Endothelial cell (in vitro differentiated cells): ENCODE measurements at places on chromosomes 4 and X.

GRCh38 chrX:75596178-75596577 lies 73.3 kb upstream of the ZDHHC15 start:
- no peaks in the 10 kb centered on the region for H3K36me3 ChIP-seq
- no peak overlapping the region for H3K4me3 ChIP-seq
- no peak overlapping the region for H3K27ac ChIP-seq
- no peaks in the 10 kb centered on the region for H3K27me3 ChIP-seq
- no peak for DNase-seq

DNA sequence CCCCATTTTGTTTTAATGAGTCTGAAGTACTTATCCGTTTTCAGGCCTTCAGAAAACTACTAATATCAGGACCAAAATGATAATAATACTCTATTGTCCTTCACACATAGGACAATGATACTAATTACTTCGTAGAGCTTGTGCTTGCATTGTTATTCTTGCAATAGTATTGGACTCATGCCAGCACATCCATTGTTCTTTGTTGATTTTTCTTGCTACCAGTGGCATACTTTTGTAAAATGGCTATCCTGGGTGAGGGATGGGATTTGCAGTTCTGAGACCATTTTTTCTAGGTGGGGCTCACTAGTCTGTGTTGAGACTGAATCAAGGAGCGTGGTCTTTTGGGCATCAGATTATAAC lies 195.3 kb downstream of the MAML3 start:
- H3K27me3 ChIP-seq: peaks cover 2% of the 10 kb centered on the region
- DNase-seq: no peak
- no peak overlapping the region for H3K27ac ChIP-seq
- H3K4me3 ChIP-seq: no peak overlapping the region

- no peak overlapping the region for H3K27ac ChIP-seq
- H3K4me3 ChIP-seq: no peak overlapping the region
- no peak for DNase-seq
- no peaks in the 10 kb centered on the region for H3K36me3 ChIP-seq
Observed at GRCh38 chr4:48133669-48134068, 381 bp downstream of the TXK start.

DNA sequence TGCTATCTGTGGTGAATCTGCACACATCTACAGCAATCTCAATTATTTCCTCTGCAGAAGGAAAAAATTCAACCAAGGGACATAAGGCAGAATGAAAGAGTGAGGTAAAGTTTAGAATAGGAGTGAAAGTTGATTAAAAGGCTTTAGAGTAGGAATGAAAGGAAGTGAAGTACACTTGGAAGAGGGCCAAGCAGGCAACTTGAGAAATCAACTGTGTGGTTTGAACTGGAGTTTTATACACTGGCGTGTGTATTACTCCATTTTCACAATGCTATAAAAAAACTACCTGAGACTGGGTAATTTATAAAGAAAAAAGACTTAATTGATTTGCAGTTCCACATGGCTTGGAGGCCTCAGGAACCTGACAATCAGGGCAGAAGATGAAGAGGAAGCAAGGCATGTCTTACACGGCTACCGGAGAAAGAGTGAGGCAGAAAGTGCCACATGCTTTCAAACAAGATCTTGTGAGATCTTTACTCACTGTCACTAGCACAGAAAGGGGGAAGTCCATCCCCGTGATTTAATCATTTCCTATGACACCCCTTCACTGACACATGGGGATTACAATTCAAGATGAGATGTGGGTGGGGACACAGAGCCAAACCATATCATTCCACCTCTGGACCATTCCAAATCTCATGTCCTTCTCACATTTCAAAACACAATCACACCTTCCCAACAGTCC lies 234.8 kb downstream of the IL15 start:
- H3K36me3 ChIP-seq: peaks cover 11% of the 10 kb centered on the region
- DNase-seq: no peak
- no peak overlapping the region for H3K27ac ChIP-seq
- H3K4me3 ChIP-seq: no peak overlapping the region
- H3K4me1 ChIP-seq: peaks cover 5% of the 10 kb centered on the region
- no peaks in the 10 kb centered on the region for H3K27me3 ChIP-seq
